Renal cortex interstitium (tissue), 15 donors: ENCODE measurements at places on chromosomes 2 and 18.

DNA sequence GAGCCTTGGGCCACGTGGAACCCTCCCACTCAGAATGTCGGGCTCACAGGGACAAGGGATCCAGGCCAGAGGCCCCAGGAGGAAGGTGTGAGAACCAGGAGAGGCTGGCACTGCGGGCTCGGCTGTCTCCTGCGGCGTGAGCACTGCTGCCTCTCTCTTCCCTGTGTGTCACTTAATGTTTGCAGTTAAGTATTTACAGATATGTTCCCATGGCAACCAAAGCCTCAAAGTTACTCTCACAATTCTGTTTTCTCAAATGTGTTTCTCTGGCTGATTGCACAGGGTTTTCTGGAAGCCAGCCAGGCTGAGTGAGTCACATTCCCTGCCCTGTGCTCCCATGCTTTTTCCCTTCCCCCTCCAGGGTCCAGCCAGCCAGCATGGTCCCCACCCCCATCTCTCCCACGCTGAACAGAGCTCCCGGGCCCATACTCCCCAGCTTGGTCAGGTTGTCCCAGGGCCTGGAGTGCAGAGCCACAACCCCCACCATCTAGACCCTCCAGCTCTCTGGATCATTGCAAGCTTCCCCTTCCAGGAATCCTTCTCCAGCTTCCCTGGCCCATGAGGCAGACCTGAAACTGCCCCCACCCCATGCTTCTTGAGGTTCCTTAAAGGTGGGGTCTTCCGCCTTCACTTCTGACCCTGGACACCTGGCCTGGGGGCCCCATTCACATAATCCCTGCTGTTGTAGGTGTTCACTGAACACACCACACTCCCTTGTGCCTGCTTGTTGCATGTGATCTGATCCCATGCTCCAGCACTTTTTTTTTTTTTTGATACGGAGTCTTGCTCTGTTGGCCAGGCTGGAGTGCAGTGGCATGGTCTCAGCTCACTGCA, 265.9 kb downstream of the CELF4 start:
- DNase-seq: peak; percentile 92

GRCh38 chr2:200749631-200750322, 61.9 kb upstream of the BZW1 start:
- DNase-seq: no peak

- no peak for DNase-seq
Measured at GRCh38 chr2:197620133-197620532, 55.3 kb downstream of the RFTN2 start.

GRCh38 chr2:192854031-192854430, 659.3 kb upstream of the TMEFF2 start:
- DNase-seq: no peak

GRCh38 chr2:2698182-2699120, 367.4 kb upstream of the MYT1L start:
- no peak for DNase-seq

- DNase-seq: no peak
Measured at GRCh38 chr2:150432312-150432625, 55.2 kb downstream of the RND3 start.

DNA sequence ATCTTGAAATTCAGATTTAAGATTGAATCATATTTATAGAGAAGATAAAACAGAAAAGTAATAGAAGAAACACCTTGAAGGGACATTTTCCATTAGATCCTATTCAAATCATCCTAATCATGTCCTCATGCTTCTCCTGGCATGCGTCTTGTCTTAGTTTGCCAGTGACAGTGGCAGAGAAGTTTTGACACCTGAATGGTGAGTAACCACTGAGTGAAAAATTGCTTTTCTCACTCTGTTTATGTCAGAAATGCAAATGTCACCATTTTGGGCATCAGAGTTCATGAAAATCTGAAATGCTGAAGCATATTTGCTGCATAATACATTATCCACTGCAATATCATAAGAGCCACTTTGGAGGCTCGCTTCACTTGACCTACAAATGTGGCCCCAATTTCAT, 63.0 kb upstream of the PLA2R1 start:
- DNase-seq: no peak

GRCh38 chr2:1872602-1873183, 128.4 kb upstream of the PXDN start:
- DNase-seq: no peak

DNA sequence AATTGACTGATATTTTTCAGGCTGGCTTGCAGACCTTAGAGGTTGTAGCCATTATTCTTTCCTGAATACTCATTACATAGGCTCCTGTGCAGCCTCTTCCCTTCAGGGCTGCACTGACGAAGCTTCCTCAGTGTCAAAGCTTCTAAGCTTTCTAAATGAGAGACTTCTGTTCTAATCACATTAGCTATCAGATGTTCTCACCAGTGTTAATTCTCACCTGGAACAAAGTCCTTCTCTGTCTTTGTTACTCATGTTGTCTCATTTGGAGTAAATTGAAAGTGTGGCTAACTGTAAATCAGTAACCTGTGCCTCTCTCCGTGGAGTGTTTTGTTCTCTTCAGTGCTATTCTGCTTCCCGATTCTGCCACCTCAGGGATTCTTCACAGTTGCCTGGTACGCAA, 76.9 kb downstream of the MC4R start:
- DNase-seq: no peak

DNA sequence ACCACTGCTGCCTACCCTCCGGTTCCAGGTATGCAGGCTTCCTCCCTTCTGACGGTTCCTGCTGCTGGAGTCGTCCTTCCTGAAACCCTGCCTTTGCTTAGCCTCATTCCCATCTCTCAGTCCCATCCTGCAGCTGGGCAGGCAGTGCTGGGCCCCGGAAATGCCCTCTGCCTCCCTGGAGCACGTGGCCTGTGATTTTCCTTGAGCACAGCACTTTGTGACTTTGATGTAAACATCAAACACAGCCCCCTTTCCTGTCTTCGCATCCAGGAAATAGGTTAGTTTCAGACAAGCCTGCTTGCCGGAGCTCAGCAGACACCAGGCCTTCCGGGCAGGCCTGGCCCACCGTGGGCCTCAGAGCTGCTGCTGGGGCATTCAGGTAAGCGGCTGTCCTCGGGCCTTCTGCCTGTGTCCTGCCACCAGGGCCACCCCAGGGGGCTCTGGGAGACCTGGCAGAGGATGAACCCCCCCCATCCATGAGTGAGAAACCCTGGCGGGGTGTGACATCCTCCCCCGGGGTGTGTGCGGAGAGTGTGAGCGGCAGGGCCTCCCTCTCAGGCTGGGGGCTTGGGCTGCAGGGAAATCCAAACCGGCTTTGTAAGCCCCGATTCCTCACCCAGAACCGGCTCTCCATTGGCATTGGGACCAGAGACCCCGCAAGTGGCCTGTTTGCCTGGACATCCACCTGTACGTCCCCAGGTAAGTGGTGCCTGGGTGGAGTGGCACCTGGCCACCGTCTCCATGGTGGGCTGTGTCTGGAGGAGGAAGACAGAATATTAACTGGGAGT, at the start of gene ZAP70:
Gene ZAP70, plus strand, starts transcription at position 281 of the 788 bp plus-strand sequence. CDS start 10,461 bp downstream, outside the sequence.
- no peak for DNase-seq

GRCh38 chr2:97660044-97660774, 3.6 kb downstream of the ACTR1B start:
- DNase-seq: no peak

- no peak for DNase-seq
Measured at GRCh38 chr2:74685408-74685807, 31.4 kb downstream of the SEMA4F start.

- no peak for DNase-seq
Measured at GRCh38 chr18:75927791-75928190, 500.3 kb upstream of the SMIM21 start.

DNA sequence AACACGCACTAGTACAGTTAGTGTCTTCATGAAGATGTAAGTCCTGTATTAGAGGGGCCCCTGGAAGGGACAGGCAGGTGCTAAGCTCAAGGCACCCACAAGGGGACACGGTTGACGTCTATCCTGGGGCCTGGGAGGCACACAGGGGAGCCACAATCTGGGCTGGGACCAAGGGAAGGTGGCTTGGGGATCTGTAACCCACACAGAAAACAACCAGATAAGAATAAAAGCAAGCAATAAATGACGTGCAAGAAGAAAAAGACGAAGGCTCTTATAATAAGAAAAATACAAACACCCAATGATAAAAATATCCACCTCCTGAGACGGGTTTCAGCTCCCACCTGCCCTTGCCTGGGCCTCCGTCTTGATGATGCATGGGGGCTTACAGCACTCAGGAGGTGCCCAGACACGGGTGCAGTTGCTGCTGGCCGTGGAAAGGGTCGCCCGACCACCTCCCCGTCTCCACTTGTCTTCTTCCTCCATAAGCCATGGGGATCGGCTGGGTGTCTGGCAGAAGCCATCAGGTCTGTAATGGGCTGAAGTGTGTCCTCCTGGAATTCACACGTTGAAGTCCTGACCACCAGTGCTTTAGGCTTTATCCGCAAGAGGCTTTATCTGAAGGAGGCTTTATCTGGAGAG, 73.9 kb downstream of the TWIST2 start:
- no peak for DNase-seq

- DNase-seq: peak; percentile 8
Measured at GRCh38 chr18:43596105-43596712, 318.9 kb upstream of the SYT4 start.

DNA sequence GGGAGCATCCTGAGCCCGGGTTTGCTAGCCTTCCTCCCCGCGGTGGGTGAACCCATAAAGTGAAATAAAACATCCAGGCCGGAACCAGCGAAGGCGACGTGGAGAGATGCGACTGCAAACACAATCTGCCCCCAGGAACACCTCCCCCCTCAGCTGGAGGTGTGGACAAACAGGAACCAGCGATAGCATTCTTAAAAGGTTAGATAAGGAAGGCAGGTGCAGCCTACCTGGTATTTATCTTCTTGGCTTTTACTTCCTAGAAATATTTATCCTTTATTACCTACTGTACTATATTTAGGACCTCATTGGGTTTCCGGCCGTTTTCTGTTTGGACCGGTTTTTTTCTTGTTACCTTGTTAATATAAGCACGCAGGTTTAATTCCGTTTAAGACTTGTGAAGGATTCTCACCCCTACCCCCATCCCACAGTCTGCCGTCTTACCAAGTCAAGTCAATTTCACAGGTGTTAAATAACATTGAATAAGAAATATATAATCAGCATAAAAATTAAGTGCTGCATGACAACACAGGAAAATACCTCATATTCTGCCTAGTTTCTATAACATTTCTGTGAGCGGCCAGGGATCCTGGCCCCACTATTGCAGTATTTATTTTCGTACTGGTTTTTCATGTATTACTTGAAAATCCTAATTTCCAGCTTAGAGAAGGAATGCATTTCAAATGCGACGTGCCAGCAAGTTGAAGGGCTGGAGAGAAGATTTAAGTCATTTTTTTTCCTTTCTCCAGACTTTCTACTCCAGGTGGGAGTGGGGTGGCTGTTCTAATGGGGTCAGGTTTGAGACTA, 224.0 kb upstream of the ID2 start:
- no peak for DNase-seq

- DNase-seq: no peak
Measured at GRCh38 chr2:60675301-60675700, 80.8 kb upstream of the PAPOLG start.
